ENCODE measurements at places on chromosomes 1 and 21.

DNA sequence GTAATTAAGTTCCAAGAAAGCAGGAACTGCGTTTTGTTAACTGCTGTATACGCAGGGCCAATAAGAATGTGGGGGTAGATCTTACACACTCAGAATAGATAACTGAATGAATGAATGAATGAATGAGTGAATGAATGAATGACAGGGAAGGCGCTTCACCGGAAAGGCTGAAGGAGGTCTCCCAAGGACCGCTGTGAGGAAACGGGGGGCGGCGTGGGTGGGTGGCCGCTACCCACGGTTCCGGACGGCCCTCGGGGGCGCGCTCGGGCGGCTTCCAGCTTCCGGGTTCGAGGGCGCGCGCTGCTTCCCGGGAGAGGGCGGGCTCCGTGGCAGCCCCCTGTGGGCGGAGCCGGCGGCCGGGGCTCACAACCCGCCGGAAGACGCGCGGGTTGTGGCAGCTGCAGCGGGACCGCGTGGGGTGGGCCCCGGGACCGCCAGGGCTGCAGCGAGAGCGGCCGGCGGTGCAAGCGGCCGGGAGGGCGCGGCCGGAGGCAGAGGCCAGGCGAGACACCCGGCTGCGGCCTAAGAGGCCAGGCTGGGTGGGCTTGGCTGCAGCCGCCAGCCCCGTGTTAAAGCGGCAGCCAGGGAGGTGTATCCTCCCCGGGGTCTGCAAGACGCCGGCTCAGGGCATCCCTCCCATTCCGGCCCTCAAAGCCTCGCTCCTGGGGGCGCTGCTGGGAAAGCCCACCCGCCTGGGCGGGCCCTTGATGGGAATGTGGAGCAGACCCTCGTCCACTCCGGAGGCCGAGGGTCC, at the start of gene ZFP69:
ZFP69 (plus strand) TSS at position 367 of the 754 bp plus-strand sequence. CDS start 2,072 bp downstream, outside the sequence.
- peak; percentile 7 for DNase-seq

DNA sequence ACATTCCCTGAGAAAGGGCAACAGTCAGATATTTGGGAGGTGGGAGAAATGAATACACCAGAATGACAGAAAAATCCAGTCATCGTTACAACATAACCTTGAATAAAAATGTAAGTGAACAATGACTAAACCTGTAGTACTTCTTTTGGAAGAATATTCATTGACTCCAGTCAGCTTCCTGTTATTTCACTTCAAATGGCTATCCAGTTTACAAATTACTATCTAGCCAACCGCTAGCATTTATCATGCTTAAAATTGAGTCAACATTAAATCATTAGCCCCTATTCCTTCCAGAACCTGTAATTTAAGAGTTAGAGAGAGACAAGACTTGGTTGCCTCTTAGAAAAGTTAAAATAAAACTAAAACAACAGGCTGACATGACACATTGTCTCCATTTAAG, 33.6 kb downstream of the WLS start:
- DNase-seq, result no peak

DNA sequence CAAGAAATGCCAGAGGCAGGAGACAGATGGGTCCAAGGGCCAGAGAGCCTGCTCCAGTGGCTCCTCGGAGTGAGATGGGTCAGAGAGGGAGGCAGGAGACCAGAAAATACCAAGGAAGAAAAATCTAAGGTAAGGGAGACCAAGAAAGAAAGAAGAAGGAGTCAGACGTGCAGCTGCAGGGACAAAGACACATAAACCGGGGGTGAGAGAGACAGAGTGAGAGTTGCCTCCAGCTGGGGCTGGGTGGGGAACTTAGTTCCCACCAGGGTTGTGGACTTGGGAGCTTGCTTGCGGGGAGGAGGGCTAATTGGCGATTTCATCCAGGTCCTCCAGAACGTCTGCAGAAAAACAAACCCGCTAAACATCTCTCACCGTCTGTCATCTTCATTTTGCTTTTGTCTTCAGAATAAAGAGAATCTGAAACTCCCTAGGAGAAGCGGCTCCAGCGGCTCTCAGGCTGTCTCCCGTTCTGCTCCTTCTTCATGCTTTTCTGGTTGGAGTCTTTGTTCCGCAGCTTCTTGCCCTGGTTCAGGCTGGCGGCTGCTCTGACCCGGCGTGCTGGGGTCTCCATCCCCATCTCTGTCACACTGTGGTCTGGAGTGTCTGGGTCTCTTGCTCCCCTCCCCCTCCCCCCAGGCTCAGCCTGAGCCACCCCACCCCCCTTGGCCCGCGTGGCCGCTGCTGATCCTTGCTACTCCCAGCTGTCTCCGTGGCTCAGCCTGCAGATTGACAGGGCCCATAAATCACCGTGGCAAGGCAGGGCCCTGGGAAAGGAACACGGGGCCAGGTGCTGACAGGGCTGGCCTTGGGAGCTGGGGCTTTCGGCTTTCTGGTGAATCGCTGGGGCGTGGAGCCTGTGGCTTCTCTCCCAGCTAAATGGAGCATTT, 66.6 kb downstream of the UBIAD1 start:
- DNase-seq, result no peak

DNA sequence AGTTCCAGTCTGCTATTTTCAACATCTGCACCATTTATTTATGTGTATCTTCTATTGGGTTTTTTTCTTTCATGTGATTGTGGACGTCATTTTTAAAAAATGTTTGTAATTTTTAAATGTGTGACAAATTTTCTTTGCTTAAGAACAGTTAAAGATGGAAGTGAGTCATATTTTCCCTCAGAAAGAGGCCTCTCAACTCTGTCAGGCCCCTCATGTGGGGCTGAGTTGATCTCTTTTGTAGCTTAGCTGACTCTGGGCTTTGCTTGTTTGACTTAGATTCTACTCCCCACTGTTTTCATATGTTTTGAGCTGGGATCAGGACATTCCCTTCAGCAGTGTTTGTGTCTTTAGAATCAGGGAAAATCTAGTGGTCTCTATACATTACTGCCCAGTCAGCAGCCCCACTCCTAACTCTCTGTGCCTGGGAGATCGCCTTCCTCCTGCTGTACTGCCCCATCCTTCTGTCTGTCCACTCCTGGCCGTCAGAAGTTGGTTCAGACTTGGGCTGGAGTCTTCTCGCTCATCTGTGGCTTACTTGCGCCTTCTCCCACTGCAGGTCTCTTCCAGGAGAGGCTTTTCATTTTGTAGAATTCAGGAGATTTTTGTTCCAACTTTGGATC, 137.4 kb downstream of the DYRK1A start:
- no peak for DNase-seq

DNA sequence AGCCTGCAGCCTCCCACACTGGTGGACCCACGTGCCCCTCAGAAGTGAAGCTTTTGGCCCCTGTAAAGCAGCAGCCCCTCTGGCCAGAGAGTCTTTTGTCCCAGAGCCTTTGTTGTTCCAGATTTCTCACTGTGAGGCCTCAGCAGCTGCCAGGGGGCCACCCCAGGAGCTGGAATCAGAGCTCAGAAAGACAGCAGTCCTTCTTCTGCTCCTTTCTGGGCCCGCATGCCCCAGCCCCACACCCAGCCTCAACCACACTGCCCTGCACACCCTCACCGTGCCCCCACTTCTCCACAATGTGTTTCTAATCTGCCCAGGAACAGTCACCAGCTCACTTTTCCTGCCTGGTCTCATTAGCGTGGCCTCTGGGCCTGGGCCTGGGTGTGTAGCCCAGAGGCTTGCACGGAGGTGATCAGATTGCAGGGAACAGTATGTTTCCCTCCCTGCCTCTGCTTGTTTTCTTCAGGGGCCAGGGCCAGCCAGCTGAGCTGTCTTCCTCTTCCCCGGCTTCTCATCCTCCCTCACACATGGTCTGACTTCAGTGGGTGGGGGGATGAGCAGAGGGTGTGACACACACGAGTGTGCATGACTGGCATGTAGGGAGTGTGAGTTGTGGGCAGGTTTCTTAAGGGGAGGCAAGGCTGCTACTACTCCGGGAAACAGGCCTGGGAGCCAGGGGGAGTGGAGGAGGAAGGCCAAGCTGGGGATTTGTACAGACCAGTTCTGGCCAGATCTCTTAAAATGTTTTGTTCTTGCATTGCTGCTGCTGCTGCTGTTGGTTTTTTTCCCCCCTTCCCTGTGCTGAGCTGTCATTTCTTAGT, 82.5 kb upstream of the ZNF648 start:
- no peak for DNase-seq

GRCh38 chr1:30450148-30450817, 273.1 kb downstream of the MATN1 start:
- no peak for DNase-seq

DNA sequence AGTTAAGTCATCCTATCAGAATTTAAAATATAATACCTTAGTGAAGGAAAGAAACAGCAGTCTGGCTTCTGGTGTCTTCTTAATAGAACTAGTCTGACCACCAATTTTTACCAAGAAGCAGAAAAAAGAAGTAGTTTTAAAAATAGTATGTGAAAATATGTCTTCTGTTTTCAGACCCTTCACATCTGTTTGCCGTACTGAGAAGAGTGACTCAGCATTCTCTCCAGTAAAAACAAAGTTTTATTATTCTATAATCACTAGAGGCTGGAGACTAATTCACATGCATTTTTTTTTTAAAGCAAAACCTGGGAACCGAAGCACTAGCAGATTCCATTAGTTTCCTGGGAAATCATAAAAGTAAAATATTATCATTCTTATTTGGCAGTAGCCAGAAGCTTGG, 163.8 kb downstream of the COL24A1 start:
- DNase-seq, result no peak

DNA sequence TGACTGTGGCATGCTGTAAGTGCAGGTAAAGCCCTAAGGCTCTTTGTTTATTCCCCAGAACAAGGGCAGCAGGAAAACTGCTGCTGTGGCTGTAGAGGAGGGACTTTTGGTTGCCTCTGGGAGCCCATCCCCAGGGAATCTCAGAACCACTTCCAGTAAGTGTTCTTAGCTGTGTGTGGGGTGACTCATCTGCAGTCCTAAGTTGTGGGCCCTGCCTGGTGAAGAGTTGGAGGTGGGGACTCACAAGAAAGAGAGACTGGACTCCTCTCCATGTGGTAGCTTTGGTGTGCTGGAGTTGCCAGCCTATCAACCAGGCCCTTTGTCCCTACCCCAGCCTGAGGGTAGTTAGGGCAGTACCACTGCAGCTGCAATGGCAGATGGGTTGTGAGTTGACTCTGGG, 24.0 kb upstream of the DENND1B start:
- no peak for DNase-seq

- no peak for DNase-seq
Measured at GRCh38 chr1:214017191-214017982, 29.6 kb downstream of the PROX1 start.

- no peak for DNase-seq
Measured at GRCh38 chr1:180246579-180246978, 16.5 kb downstream of the LHX4 start.

DNA sequence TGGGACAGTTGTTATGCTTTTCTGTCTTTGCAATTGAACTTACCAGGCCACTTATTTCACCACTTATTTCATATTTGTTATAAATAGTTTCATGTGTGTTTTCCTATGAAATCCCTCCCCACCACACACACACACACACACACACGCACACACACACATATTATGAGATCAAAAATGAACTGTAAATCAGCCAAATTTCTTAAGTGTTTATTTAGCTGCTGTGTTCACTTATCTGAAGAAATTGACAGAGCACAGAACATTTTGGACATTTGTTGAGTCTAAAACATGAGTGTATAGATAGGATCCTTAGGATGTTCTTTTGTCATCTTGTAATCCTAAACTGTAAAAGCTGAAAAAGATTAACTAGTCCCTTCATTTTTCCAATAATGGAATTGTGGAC, 7.8 kb upstream of the TNFSF18 start:
- DNase-seq, result no peak

GRCh38 chr1:85339089-85339488, 62.7 kb upstream of the BCL10 start:
- no peak for DNase-seq

DNA sequence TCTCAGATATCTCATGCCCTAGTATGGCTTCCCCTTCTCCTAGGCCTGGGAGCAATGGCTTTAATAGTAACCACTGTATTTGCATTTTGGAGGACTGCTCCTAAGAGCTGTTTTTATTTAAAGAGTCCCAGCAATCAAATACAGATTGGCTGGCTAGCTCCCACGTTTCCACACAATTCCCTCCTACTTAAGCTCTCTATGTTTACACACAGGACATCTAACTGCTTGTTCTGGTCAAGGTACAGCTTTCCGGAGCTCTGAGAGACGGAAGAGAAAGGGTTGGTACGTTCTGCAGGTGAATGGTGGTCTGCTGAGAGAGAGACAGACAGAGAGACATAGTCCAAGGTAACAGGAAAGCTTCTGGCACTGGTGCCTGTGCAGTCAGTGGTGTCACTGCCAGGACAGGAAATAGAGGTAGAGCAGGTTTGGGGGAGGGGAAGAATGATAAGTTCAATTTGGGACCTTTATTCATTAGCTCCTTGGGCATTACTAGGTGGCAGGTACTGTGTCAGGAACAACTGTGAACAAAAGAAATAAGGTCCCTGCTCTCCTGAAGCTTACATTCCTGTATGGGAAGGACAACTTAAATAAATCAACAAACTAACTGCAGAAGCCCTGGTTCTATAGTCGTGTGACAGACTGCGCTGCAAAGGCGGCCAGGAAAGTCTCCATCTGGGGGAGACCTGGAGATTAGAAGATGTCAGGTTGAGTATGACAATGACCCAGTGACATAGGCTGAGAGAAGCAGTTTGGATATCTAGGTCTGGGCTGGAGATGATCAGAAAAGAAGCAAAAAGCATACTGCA, 1.2 kb upstream of the SLC25A33 start:
- DNase-seq, result no peak

DNA sequence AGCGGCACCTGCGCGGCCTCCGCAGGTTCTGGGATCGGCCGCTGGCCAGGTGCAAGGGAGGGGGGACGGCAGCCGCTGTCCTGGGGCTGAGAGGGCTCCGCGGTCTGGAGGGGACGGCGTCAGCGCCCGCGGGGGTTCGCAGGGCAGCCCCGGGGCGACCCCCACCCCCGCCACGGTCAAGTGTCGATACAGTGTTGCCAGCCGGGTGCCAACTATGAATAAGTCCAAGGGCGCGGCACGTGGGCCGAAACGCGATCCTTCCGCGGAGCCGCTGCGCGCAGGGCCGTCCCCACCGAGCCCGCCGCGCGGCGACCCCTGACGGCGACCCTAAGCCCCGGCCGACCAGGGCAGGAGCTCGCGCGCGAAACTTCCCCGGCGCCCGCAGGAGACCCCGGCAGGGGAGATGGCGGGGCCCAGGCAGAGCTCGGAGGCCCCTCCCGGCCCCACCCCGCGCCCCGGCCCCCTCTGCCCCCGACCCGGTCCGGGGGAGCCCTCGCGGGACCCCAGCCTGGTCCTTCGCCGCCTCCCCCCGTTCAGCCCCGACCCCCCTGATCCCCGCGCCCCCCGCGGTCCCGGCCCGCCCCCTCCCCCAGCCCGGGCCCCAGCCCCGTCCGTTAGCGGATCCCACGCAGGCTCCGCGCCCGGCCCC, 586 bp upstream of the AGPAT3 start:
- no peak for DNase-seq

- DNase-seq, result no peak
Measured at GRCh38 chr1:112743174-112744008, 28.3 kb upstream of the PPM1J start.

- no peak for DNase-seq
Measured at GRCh38 chr1:180360333-180361075, 130.4 kb downstream of the LHX4 start.

DNA sequence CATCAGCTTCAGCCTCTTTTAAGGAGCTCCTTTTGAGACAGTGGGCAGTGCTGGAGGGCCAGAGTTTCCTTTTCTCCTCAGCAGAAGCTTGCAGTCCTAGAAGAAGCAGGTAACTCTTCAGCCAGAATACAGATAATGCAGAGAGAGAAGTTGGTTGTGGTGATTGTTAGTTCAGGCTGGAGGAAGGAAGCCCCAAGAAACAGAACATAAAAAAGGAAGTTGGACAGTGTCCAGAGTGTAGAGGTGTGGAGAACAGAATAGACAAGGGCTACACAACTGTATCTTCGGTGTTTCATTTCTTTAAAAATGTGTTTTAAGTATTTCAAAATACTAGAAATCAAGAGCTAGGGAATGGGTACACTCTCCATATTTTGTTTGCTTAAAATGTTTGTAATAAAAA, 6.4 kb upstream of the TACSTD2 start:
- DNase-seq, result no peak
